ENCODE measurements at places on chromosomes 7 and 10. TPM values are rescaled to one million over a fixed set of nuclear protein-coding genes. Genes with fewer than 3 reads are reported as not detected.

The IFIT1B gene
- total RNA-seq: not detected

The ENTPD1 gene
- 6.7 TPM for total RNA-seq

The RARRES2 gene
- not detected for total RNA-seq

- no peaks in the 10 kb centered on the region for H3K36me3 ChIP-seq
- no peaks in the 10 kb centered on the region for H3K4me1 ChIP-seq
- no peaks in the 10 kb centered on the region for H3K27me3 ChIP-seq
- H3K4me3 ChIP-seq: no peak overlapping the region
These were observed 363.2 kb downstream of the REEP3 start for GRCh38 chr10:63884426-63884825.

- no peaks in the 10 kb centered on the region for H3K36me3 ChIP-seq
- H3K27me3 ChIP-seq: no peaks in the 10 kb centered on the region
- no peak overlapping the region for H3K27ac ChIP-seq
- H3K4me1 ChIP-seq: no peaks in the 10 kb centered on the region
- H3K4me3 ChIP-seq: no peak overlapping the region
These were observed 29.9 kb downstream of the CDK14 start for GRCh38 chr7:90626013-90626412.

GRCh38 chr10:49153971-49154370 lies 20.1 kb upstream of the FAM170B start:
- no peak overlapping the region for H3K27ac ChIP-seq
- H3K27me3 ChIP-seq: no peaks in the 10 kb centered on the region
- no peak overlapping the region for H3K4me3 ChIP-seq
- H3K36me3 ChIP-seq: no peaks in the 10 kb centered on the region
- DNase-seq: no peak

DNA sequence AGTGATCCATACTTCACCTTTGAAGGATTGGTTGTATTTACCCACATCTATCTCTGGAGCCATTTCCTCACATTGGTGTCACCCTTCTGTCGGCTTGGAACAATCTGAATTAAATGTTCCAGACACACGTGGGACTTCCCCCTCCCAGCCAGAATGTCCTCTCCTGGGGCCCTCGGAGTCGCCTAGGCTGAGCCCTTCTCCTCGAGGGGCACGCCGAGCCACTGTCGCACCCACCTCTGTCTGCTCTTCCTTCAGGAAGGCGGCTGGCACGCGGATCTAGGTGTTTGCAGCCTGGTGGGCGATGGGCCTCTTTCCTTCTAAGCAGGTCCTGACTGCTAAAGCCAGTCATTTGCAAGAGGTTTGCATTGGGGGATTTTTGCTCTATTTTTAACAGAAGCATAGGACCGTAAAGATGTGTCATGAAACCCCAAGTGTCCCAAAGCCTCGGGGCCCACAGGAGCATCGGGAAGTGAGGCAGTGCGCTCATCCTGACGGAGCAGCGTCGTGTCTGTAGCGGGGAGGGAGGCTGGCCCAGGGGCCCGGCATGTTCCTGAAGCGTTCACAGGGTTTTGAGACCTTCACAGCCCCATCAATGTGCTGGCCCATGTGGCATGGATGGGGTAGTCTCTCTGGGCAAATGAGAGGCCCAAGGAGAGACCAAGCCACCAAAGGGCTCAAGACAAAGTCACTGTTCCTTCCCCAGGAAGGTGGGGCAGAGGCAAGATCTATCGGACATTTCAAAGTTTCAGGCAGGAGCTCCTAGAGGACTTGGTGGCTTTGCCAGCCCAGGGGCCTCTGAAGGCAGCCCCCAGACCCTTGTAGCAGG lies 86.7 kb downstream of the RGS10 start:
- no peak overlapping the region for H3K4me3 ChIP-seq
- no peak for DNase-seq
- no peaks in the 10 kb centered on the region for H3K27me3 ChIP-seq
- H3K27ac ChIP-seq: no peak overlapping the region
- no peaks in the 10 kb centered on the region for H3K4me1 ChIP-seq

GRCh38 chr7:135448753-135449152 lies 61.1 kb downstream of the CNOT4 start:
- H3K27me3 ChIP-seq: no peaks in the 10 kb centered on the region
- no peak overlapping the region for H3K27ac ChIP-seq
- no peaks in the 10 kb centered on the region for H3K36me3 ChIP-seq
- DNase-seq: no peak

Data from CD8-positive, alpha-beta memory T cell (primary cell).